ENCODE measurements at places on chromosomes 12 and 14.

- DNase-seq, result no peak
These were observed 441.8 kb upstream of the TMPO start for GRCh38 chr12:98073610-98074009.

DNA sequence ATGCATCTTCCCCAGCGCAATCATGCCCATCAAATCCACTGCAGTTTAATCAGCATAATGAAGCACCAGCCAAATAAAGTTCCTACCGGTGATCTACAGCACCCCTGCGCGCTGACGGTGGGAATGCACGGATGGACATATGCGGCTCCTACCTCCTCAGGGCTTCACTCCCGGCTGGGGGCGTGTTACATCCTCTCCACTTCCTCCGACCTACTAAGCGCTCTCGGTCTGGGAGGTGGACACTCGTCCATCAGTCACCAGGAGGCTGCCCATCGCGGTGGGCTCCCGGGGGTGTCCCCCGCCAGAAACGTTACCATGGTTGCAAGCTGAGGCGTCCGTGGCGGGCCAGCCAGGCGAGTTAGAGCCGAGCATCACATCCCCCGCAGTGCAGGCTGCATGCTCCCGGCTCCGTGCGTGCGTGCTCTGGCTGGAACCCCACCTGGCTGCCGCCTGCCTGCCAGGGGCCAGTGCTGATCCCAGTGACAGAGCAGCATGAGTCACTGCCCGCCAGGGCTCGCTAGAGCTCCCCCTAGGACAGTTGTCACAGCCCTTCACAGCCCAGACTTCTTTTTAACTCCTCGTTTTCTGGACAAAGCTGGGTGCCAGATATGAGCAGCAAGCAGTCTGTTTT, 73.0 kb downstream of the CIT start:
- DNase-seq, result no peak

DNA sequence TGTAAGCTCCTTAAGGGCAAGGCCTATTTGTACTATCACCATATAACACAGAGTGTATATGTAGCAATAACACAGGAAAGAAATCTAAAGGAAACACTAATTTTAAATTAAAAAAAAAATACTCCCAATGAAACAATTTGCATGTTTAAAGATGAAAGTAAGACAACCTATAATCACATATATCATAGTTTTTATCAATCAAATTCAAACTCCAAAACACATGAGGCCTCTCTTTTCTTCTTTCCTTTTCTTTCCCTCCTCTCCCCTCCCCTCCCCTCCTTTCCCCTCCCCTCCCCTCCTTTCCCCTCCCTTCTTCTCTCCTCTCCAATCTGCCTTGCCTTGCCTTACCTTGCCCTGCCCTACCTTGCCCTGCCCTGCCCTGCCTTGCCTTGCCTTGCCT, 405.8 kb upstream of the RPL10L start:
- no peak for DNase-seq

- DNase-seq, result no peak
These were observed 431 bp downstream of the HIP1R start for GRCh38 chr12:122835750-122836026.

GRCh38 chr12:66662729-66663128, 16.1 kb downstream of the GRIP1 start:
- DNase-seq, result peak; percentile 6

- no peak for DNase-seq
These were observed 97.4 kb downstream of the ADGRD1 start for GRCh38 chr12:131051155-131051473.

DNA sequence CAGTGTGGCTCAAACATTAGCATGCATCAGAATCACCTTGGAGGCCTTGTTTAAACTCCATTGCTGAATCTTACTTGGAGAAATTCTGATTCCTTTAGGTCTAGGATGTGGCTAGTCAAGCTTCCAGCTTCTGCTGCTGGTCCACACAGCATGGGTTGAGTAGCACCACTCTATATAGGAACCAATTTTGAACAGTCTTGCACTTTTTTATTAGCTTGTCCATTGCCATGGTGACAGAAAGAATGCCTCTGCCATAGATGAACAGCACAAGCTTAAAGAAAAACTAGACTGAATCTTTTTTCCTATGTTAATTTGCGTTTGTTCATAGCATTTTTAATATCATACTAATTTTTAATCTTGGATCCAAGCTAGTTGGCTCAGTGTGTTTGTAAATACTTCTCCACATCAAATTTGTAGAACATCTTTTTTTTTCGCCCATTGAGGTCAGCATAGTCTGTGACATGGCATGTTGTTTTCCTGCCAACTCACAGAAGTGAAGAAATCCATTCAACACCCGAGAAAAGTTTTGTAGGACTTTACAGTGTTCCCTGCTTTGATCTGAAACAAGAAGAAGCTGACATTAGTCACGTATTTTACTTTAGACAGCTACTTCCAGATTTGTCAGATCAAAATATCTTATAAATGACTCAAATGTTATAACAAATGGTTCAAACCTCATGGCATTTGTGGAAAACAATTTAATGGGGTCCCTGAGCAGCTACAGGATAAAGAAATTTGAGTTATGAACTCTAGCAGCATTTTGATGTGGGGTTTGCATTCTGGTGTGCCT, 438.8 kb downstream of the EGLN3 start:
- DNase-seq, result peak; percentile 58

Data from GM04503 (cell line).